NAMALWA (cell line): ENCODE measurements at places on chromosomes 4 and X.
A peak's percentile ranks its signal among the peaks of the same experiment; 100 is the strongest.

- no peak for DNase-seq
These were observed 22.1 kb upstream of the TRIM60 start for GRCh38 chr4:165009493-165010227.

DNA sequence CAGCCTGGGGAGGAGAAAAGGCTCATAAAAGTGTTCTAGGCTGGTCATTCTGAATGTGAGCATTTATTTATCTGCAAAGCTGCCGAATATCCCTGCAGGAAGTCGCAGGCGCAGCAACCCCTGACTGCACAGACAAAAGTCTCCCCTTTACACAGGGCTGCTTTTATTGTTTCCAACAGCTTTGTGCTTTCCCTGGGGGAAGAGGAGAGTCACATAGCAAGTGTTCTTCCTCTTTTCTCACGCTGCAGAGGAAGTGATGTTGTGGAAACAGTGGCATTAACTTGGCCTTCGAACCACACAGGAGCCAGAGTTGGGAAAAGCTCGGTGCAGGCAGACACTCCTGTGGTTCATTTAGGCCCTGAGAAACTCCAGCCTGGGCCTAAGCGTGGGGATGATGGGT is 81.5 kb upstream of the BCOR start:
- DNase-seq = no peak

DNA sequence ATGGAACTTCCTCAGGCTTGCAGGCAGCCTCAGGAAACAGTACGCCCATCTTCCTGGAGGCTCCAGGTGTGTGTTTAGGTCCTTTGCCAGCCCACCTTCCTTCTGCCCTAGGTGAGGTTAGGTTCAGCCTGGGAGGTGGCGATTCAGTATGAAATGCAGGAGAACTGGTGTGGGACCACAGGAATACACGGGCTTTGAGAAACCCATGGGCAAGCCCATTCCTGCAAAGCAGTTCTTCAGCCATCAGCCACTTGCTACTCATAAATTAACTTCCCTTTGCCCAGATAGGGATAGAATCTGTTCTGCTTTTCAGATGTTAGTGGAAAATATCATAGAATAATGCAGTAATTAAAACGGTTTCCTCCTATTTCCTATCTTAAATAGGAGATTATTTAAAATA is 32.2 kb downstream of the TBC1D14 start:
- DNase-seq = peak; percentile 52

- DNase-seq = no peak
These were observed 24.0 kb downstream of the DOCK11 start for GRCh38 chrX:118519411-118520215.

DNA sequence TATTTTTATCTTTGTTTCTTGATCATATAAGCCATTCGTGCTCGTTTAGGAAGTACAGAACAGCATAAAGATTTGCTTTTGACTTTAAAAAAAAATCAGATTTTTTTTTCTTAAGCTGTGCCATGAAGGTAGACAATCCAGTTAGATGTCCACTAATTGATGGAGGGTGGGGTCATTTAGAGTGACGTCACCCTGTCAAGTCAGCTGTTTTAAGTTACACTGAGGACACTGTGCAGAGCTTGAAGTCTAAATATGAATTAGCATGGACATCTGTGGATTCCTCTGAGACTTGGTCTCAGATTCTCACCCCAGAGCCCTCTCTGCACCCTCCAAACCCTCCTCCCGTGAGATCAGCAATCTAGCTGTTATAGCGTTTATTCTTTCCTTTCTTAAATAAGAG is 63.9 kb downstream of the ENPP6 start:
- DNase-seq = no peak
